ENCODE measurements at places on chromosomes 12 and 14.

- no peak for DNase-seq
Observed at GRCh38 chr14:36289954-36290353, 30.5 kb downstream of the MBIP start.

GRCh38 chr12:117671734-117672133 lies 297.1 kb downstream of the KSR2 start:
- DNase-seq = no peak

GRCh38 chr12:109987615-109988014 lies 8.6 kb downstream of the GIT2 start:
- DNase-seq = no peak

DNA sequence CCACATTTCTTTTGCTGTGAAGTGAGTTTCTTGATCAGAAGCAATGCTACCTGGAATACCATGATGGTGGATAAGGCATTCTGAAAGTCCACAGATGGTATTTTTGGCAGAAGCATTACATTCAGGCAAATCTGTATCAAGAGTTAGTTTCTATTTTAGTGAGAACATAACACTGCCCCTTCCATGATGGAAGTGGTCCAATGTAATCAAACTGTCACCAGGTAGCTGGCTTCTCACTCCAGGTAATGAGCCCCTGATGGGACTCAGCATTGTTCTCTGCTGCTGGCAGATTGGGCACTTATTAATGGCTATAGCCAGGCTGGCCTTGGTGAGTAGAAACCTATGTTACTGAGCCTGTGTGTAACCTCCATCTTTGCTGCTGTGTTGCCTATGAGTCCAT lies 80.7 kb downstream of the KCNA5 start:
- no peak for DNase-seq

DNA sequence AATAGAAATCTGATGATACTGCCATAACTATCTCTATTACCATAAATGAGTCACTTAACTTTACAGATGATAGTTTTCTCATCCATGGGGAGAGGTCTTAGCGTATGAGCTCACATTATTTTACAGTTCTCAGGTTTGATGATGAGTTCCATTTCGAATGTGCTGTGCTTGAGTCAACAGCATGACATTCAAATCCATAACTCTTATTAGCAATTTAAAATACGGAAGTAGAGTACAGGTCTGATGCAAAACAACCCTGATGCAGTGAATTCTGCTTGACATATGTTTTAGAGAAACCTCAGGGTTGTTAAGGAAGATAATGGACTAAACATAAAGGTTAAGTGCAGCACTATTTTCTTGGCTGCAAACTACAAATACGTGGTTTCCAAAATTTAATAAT lies 30.0 kb downstream of the C14orf39 start:
- DNase-seq = no peak

DNA sequence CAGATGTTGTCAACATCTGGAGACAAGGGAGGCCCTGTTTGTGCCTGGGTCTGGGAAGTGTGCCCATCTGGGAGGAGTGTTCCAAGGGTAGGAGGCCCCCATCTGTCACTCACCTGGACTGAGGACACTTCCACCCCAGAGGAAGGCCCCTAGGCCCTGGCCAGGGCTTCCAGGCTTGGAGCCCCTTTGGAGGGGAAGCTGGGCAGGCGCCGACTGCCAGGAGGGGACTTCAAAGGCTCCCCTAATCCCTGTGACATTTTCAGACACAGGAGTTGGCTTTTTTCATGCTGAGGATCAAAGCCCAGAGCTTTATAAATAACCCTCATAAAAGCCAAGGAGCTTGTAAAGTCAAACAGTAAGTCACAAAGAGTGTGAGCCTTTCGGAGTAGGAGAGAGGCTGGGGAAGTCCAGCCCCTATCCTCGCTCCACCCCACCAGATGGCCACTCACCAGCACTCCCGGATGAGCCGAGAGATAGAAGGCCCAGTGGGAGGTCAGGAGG lies 17.6 kb upstream of the FAM222A start:
- no peak for DNase-seq

- no peak for DNase-seq
Observed at GRCh38 chr12:42468341-42468821, 121.2 kb downstream of the PRICKLE1 start.

DNA sequence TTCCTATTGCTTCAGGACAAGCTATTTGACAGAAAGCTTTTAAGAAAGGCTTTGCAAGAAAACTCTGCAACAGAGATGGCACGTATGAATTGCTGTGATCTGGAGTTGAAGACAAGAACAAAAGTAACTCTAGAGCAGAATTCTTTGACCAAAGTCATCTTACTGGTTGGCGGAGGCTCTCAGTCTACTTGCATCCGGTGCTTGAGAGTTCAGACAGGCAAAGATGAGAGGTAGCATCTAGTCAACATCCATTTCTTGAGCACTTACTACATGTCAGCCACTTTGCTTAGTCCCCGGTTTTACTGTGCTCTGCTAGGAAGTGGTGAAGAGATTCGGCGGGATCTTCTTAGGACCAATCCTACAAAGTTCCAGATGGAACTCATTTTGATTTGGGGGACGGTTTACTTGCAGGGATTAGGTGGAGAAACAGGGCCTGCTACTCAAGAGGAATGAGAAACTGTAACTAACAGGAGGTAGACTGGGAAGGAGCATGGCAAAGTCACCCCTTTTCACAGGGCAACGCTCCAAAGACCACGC lies 404 bp upstream of the CCDC91 start:
- DNase-seq = no peak

GRCh38 chr14:92341791-92342190 lies 18.8 kb downstream of the SLC24A4 start:
- DNase-seq = no peak

DNA sequence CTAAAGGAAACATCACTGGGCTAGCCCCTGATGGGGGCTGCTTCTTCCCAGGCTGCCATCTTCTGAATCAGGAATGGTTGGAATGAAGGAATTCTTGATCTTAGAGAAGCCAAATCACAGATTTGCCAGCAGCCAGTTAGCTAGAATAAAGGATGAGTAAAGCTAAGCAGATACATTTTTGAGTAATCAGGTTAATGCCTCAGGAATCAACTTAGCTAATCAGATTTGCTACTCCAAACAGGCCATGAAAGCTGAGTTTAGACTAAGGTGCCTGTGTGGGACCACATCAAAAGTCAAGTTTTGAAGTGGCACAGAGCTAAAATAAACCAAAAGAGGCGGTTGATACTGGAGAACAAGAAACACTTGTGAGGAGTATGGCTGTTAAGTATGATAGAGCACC lies 28.8 kb upstream of the LMO3 start:
- no peak for DNase-seq

DNA sequence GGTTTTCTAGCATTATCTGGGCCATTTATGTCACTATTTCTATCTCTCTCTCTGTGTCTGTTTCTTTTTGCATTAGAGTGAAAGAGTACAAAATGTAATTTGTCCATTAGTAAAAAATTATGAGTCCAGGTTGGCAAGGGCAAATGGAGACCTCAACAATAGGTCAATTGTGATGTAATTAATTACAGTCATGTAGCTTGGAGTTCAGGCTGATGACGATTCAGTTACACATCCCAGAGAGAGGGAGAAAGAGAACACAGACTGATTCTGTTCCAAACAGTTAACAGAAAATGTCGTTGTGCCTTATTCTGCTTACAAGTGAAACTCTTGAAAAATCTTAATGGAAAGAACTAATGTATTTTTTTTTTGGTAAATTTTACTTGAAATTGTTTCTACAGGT lies 83.3 kb downstream of the ATXN7L3B start:
- DNase-seq = no peak

DNA sequence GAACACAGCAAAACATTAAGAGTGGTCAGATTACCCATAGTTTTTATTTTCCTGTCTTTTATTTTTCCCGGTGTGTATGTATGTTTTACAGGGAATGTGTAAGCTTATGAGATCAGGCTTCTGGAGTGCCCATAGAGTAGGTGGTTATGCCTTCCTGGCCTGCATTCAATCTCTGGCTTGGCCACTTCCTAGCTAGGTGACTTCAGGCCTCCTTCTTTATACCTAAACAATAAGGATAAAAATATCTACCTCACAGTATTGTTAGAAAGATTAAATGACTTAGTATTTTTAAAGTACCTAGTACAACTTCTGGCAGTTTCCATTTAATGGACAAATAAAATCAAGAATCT lies 42.4 kb downstream of the ITPR2 start:
- no peak for DNase-seq

- no peak for DNase-seq
Observed at GRCh38 chr12:71075743-71076142, 82.1 kb downstream of the TSPAN8 start.

Data from stimulated activated CD8-positive, alpha-beta memory T cell treated with anti-CD3 and anti-CD28 coated beads, Interleukin-15, amount 100 ng/mL, for 24 hours (primary cell).